ENCODE measurements at places on chromosomes 2 and 18.

DNA sequence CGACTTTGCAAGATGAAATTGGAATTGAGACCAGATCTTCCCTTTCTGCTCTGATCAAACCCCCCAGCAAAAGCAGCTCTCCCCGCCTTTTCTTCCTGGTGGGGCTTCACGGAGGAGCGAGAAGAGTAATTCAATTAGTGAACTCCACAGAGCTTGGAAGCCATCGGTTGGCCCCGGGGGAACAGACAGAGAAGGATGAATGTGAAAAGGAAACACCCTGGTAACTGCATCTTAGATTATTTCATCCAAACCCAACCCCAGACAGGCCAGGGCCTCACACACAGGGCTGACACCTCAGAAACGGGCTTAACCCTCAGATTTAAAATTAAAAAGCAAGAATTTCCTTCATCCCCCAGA is 18.3 kb downstream of the SMAD7 start:
- DNase-seq, result no peak

- DNase-seq, result no peak
These were observed at the start of gene HOXD1 for GRCh38 chr2:176187899-176188773. Gene HOXD1, plus strand, starts transcription at chr2:176188668. Its CDS starts 134 bp downstream, at chr2:176188802.

DNA sequence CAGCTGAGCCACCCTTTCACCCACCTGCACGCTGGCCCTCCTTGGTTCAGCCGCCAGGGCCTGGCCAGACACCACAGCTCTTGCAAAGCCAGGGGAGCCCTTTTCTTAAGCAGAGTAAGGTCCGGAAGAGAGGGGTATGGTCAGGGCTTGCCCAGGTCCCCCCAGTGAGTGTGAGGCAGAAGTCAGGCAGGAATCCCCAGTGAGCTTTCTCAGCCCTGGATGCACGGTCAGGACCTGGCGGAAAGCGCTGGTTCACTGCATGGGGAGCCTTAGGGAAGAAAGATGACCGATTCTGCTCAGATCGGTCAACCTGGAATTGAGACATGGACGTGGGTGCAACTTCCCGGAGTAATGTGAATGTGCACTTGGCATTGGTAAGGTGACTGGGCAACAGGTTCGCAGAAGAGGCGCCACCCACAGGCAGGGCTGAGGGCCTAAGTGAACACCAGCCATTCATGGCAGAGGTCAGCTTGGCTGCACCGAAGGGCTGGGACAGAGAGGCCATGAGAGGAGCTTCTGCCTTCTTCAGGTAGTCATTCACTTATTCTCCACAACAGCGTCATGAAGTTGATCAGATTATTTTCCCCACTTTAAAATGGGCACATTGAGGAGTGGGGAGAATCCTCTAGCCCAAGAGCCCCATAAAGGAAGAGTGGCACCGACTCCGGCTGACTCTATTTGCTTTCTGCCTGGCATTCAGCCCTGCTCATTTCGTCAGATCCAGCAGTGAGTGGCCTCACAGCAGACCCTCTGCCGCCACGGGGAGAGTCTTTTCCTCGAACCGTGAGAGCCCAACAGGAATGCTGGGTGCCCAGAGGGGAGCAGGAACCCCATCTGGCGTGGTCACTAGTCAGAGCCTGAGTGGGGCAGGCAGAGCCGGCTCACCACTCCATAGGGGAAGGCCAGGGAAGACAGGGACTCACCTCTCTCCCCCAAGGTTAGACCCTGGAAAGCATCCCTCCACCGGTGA is 35.8 kb downstream of the SCTR start:
- DNase-seq, result no peak

- no peak for DNase-seq
These were observed 133.7 kb upstream of the RASGRP3 start for GRCh38 chr2:33342705-33343104.

GRCh38 chr2:174577967-174578589 is 19.5 kb downstream of the WIPF1 start:
- no peak for DNase-seq

DNA sequence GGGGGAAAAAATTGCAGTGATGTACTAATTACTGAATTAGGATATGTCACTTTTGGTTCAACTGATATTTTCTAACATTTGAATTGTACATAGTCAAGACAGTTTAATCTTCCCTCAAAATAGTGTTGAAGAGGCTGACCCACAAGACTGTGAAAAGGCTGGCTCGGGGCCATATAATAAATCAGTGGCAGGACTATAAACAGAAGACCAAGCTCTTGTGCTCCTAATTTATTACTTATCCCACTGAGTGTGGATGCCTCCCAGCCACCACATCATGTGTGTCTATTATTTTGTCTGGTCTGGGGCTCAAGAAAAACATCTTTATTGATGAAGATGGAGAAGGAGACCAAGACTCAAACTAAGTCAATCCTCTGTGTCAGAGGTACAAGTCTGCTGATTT is 64.4 kb downstream of the PLEKHM3 start:
- DNase-seq, result peak; percentile 45

DNA sequence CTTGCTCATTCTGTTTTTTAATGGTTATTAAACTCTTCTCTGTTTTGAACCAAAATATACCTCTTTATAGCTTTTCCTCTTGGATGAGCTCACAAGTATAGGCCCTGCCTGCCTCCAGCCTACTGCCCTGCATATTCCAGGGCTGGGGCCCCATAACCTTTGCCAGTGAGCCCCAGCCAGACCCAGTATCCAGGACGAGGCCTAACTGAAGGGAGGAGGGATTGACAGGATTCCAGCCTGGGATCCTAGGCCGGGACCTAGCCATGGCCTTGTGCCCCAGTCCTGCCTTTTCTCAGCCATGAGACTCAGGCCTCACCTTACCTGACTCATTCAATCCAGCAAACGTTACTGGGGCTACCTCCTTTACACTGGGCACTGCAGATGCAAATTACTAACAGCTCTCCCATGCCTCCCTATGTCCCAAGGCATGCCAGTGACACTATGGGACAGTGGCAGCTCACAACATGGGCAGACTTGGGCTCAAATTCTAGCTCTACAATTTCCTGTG is 159.2 kb downstream of the DDX1 start:
- DNase-seq, result no peak

GRCh38 chr2:55025082-55025481 is 25.2 kb downstream of the RTN4 start:
- DNase-seq, result no peak

DNA sequence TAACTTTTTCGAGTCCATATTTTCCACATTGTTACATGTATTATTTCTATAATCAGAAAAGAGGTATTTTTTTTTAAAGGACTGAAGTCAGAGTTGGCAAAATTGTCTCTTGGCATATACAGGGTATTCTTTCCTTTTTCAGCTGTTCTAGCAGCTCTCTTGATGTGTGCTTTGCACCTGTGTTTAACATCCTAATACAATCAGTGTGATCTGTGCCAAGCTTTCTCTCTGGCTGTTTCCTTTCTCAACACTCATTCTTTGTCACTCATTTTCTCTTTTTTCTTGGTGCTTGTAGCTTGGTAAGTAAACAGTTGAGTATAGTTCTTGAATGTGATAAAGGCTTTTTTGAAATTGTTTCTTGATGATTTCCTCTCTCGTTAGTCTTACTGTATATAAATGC is 9.2 kb downstream of the RNMT start:
- no peak for DNase-seq

DNA sequence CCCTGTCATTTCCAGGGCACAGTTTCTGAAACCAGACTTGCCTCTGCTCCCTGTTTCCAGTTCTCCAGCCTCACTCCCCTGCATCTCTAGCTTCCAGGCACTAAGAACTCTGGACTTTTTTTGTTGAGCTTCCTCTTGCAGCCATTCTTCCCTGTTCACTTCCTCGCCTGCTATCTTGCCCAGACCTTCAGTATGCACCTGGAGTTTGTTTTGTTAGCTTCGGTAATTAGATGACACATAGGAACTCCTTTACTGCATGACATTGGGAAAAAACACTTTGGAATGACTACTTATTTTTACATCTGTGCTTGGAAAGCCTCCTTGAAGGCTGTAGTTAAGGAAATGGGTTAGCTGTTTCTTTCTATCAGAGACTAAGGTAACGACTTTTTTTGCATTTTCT is 35.2 kb downstream of the OTOF start:
- no peak for DNase-seq

DNA sequence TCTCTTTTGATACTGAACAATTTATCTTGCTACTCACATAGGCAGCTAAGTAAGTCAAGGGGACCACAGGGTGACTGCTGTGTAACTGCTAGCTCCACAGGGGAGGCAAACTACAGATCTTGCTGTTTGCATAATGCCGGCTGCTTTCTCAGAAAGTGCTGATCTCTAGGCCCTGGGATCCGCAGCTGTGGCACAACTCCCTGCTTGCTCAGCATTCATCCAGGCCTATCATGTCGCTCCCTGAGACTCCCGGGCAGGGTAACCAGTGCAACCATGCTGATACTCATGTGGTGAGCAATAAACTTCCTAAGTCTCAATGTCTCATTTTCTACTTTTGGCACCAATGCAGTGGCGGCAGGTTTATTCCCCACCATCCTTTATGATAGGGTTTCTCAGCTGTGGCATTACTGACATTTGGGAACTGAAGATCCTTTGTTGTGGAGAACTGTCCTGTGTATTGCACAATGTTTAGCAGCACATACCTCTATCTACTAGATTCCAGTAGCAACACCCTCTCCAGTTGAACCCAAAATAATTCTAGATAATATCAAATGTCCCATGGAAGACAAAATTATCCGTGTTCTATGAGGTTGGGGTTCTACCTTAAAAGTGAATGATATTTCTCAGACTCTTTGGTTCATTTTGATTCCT is 1101.3 kb downstream of the LRP1B start:
- no peak for DNase-seq

DNA sequence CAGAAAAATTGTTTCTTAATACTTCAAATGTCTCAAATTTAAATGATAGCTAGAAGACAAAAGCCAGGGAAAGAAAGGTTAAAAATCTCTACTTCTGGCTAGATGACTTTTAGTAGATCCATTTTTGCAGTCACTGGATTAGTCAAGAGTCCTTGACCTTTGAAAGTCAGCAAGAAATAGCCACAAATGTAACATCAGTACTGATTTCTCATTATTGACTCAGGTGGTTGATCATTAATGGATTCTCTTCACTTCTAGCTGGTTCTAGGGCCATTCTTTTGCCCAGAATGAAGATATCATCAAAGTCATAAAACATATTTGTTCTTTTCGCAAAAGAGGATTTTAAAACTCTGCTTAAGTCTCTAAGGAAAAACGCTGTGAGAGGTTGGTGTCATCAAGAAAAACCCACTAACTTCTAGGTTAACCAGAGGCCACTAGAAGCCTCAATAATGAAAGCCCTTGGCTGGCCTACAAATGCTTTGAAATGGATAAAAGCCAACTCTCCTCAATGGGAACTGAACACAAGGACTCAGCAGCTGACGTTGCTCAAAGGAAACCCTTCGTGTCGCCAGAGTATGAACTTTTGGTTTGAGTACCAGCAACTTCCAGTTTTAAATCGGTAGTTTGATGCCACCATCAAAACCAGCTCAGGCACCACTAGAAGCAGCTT is 66.3 kb downstream of the IRS1 start:
- DNase-seq, result no peak

DNA sequence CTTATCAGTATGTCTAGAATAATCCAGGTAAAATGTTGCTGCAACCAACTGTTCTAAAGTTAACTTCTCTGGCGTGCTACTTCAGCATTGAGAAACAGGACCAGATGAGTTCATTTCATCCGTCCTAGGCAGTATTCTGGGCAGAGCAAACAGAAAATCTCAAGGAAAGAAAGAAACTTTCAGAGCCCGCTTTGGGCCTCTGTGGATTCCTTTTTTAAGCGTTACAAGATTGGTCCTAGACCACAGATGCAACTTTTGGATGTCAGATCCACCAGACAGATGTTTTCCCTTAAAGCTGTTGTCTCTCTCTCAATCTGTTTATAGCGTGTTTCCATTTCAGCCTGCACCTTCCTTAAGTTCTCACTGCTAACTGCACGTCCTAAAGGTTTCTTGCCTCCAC is 75.0 kb downstream of the BCL2 start:
- DNase-seq, result no peak

DNA sequence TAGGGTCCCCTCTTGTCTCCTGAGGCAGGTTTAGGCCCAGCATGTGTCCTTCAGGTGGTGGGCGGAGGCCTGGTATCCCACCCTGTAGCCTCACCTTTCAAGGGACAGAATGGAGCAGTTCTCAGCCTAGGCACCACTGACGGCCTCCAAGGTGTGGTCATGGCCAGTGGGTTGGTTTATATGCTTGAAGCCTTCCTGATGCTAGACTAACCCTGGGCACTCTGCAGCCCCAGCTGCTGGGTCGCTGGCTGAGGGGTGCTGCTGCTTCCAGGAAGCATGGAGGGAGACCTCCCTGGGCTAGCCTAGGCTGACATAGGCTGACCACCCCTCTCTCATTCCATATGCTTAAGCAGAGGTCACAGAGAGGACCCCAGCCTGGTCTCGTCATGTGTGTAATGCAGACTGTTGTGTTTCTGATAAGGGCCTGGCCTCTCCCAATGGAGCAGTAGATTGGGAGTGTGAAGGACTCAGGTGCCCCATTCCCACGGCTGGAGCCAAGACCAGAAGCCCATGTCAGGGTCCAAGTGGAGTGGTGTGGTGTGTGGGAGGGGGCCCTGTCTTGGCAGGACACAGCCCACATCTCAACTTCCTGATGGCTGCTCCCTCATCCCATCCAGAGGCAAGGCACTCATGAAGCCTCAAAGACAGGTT is 206.6 kb downstream of the DYSF start:
- DNase-seq, result no peak

GRCh38 chr18:58054041-58054781 is 10.2 kb downstream of the NEDD4L start:
- DNase-seq, result no peak

DNA sequence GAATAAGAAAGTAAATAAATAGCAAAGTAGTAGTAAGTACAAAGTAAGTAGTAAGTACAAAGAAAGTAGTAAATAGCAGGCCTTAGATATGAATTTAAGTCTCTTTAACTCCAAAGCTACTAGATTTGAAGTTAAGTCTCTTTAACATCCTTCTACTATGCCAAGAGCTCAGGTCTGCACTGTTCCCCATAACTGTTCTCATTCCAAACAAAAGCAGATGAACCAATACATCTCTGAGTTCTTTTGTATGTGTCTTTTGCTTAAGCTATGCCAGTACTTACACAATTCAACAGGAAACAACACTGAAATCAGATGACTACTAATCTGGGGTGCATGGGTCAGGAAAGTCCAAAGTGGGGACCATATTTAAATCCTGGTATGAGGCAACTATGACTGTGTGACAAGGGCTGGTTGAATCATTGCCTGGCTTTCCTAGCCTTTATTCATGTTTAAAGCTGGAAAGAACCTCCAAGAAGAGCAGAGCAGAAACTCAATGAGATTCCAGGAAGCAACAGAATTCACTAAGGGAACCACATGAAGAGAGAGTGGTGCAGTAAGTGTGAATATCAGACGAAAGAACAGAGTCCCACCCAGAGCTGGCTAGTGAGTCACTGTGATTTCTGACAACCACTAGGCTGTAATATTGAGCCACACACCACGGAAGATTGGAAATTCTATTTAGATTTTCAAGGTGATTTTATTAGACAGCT is 51.0 kb upstream of the CYP26B1 start:
- no peak for DNase-seq

DNA sequence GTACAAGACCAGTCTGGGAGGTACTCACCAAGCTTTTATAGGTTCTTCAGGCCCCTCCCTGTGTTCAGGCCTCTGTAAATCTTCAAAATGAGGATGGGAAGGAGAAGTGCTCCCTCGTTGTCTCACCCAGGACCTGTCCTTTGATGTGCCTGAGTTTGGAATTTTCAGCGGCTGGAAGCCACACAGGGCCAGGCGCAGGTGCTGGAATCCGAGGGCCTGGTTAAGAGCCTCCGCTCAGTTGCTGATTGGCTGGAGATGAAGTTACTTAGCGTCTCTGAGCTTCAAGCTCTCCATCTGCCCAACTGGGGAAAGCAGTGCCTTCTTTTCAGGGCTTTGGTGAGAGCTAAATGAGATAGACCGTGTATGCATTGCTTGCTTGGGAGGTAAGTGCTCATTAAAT is 30.0 kb downstream of the HJURP start:
- no peak for DNase-seq

GRCh38 chr18:54717673-54718407 is 110.4 kb upstream of the RAB27B start:
- peak; percentile 3 for DNase-seq

Data from renal pelvis (tissue), 12 donors.